Right ventricle myocardium superior (tissue), 1 donor: ENCODE measurements at places on chromosomes 4 and X. TPM values are rescaled to one million over a fixed set of nuclear protein-coding genes. Genes with fewer than 3 reads are reported as not detected.

CASK gene
- 12.4 TPM for total RNA-seq

CAMK2D gene
- total RNA-seq: 194 TPM

ZNF330 gene
- total RNA-seq: 147 TPM

CT55 gene
- not detected for total RNA-seq
